ENCODE measurements at places on chromosomes 6 and 20.

GRCh38 chr6:156657296-156657695, 119.9 kb upstream of the ARID1B start:
- no peak for DNase-seq

DNA sequence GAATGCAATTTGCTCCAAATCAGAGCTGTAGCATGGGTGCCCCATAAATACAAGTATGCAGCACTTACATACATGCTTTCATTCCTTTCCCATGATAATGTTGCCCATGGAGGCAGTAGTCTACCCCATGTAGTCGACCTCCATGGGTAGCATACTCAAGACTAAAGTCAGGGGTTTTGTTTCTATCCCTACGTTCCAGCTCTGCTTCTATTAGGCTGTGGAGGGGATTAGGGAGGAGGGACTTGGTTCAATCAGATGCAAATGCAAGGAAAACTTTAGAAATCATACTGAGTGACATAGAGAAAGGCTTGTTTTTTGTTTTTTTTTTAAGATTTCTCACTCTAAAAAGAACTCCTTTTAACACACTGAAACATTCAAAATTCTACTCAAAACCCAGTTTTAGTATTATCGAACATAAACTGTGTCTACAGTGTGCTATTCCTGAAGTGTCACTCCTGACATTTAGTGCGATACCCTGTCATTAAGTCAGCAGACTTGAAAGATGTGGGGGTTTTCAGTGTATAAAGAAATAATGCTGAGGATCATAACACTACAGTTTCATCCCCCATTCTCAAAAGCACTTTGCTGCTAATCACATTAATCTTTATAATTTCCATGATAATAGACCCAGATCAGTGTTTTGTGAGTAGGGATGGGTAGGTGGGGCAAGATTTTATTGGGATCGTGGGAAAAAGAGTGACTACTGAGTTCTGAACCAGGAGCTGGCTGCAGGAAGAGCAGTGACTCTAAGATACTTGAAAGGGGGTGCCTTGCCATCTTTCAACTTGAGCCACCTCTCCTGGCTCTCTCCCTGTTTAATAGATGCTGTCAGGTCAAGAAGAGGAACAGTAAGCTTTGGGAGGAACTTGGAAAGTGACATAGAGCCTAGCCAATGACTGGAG, 40.4 kb upstream of the SCML4 start:
- no peak for DNase-seq

DNA sequence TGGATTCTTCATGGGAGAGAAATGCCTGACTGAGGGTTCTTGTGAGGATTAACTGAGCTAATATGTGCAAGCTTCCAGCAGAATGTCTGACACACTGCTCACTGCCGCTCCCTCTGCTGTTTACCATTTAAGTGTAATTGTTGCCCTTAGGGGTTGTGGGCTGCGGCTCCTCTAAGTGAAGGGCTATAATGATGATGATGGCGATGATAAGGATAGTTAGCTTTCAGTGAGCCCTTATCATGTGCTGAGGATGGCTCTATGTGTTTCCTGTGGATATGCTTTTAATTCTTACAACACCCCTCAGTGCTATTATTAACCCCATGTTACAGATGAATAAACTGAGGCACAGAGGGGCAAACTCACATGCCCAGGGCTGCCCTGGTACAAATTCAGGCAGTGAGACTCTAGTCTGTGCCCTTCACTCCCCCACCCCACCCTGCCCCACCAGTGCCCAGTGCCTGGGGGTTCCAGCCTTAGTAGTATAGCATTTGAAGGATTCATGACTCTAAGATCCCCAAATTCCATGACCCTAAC, 33.4 kb downstream of the TGM2 start:
- no peak for DNase-seq

DNA sequence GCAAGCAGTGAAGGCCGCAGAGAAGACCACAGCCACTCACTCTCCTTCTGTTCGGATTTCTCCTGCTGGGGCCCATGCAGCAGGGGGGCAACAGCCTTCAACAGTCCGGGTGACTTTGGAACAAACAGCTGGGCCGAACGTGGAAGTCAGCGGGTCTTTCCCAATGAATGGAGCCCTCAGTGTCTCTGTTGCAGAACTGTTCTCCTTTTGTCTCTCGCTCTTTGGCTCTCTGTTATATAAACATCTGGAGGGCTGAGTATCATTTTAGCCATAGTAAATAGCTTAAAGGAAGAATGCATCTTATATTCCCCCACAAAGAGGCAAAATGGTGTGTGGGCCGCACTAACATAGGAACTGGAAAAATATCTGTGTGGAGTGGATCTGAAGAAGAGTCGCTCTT, 136.7 kb upstream of the RALGAPA2 start:
- DNase-seq: no peak

DNA sequence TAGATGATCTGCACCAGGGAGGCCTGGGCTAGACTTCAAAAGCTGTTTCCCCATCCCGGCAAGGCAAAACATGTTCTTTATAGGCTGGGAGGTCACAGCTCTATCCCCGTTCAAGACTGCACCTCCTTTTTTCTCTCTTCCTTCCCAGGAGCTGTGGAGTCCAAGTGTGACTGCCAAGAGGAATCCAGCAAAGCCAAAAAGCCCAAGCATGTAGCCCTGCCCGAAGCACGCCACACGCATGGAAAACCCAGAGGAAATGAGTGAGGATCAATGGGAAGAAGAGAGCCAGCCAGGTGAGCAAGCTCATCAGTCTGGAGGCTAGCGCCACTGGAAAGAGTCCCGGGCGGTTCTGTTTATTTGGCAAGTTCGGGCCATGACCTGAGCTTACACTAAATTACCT, 240.4 kb downstream of the PRL start:
- no peak for DNase-seq

DNA sequence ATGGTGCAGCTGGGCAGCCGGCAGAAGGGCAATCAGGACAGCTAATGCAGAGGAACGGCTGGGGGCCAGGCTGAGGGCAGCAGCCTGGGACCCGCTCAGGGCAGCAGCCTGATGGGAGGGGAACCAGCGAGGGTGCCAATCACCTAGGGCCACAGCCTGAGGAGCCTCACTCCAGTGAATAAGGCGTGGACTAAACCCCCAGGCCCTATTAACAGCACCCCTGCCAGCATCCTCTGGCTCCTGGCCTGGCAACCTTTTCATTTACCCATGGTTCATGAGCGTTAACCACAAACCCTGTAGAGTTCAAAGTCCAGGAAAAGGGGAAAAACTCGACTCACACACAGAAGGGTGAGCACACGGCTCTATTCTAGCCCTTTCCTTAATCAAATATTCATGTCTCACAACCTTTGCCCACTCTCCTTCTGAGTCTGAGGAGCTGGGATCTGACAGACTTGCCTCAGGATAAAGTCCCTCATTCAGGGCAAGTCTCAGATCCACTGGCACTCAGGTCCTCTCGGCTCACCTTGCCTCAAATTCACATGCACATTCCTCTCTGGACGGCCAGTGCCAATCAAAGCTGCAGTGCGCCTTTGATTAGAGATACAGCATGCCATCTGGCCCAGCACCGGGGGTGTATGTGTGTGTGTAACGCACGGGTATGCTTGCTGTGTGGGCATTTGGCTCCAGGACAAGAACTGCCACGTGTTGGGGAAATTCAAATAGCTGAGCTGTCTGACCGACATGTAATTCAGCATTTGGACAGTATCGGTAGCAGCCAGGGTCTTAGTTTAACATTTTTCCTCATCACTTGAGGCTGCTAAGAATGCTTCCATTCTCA, 86.9 kb upstream of the TRAF3IP2 start:
- DNase-seq: no peak

DNA sequence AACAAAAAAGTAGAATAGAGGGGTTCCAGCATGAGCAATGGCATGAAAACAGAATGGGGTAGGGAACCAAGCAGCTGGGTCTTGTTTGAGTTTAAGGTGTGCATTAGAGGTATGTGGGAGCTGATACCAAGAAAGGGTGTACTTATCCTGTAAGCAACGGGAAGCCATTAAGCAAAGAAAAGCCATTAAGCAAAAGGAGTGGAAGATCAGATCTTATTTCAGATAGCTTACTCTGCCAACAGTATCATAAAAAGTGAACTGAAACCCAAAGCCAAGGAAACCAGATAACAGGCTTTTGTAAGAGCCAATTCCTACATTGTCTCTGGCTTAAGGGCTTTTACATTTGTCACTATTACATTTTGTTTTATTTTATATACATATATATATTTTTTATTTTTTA, 21.3 kb upstream of the BEND6 start:
- no peak for DNase-seq

DNA sequence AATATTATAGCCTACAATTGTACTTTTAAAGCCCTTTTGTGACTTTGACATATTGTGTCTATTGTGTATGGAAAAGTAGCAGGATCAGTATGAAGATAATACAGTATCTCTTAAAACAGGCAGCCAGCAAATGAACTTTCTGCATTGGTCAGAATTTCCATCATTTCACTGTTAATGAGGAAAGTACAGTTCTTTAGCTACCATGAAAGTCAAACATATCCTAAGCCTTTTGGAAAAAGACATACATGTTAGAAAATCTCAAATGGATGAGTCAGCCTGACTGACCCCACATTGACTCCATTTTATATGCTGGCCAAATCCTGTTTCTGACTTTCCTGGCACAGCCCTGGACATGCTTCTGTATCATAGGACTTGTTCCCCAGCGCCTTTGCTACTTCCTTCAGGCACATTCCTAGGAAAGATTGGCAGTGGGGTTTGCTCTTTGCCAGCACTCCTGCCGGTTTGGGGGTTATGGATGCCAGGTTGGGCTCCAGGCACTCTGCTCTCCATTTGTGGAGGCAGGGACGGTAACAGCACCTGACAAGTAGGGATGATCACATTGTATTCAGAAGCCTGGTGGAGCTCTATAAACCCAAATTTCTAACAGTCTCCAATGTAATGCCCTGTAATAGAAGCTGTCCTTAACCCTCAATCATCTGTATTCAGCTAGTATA, 43.7 kb downstream of the TOP1 start:
- DNase-seq: no peak
